ENCODE measurements at places on chromosomes 1 and 21. TPM values are rescaled to one million over a fixed set of nuclear protein-coding genes. Genes with fewer than 3 reads are reported as not detected.

Gene TXNIP
- 317 TPM for total RNA-seq

Gene GREM2
- total RNA-seq: 7.0 TPM

Gene ACTL8
- not detected for total RNA-seq

- no peak for DNase-seq
These were observed 28.8 kb upstream of the KCNJ6 start for GRCh38 chr21:37945036-37945435.

DNA sequence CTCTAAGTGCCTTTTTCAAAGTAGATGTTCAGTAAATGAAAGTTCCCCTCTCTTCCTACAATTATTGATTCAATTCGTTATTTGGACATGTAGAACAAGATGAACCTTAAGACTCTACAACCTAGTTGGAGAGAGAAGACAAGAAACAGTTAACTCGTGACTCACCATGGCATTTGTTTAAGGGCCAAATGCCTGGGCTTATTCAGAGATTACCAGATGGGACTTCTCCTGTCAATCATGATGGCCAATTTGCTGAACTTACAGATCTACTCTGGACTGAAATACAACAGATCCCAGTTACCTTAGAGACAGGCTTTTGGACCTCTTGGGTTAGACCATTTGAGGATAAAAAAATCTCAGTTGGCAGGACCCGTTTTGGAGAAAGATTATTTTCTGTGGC lies 93.5 kb downstream of the C1orf94 start:
- no peak for DNase-seq

DNA sequence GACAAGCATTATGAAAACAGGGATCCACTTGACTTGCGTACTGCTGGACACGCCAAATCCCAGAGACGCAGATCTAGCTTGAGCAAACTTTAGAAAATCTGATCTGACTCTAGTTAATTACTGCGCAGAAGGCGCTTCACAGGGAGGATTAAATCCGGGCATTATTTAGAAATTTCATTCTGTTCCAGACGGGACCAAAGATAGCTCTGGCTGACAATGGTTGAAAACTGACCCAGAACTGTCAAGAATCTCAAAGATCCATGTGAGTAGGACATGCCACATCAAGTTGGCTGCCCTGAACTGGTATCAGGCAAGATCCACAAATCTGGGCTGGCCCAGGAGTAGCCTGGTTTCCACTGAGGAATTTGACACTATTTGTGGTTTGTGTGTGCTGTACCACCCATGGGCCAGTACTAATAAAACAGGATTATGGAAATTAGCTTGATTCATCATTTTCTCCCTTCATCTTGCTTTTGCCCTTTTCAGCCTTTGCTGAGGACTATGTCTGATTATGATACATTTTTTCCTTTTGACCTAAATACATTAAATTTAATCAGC lies 171.0 kb downstream of the VAV3 start:
- DNase-seq: no peak
